HTR-8/SVneo (cell line): ENCODE measurements at places on chromosomes 12 and 14.

DNA sequence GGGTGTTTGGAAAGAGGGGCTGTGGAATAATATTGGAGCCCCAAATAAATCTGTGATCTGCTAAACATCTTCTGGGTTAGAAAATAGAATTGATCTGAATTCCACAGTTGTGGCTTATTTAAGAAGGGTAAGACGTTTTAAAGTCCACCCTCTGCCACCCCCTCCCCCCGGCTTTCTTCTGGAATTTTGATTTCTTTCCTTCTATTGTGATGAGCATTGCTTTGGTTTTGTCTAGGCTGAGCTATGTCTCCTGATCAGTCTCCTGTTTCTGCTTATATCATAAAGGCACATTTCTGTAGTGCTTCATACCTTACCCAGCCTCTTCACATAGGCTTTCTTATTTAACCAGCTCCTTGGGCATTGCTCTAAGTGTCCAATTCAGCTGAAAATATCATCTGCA is 77.3 kb upstream of the SLC38A2 start:
- DNase-seq, result no peak

DNA sequence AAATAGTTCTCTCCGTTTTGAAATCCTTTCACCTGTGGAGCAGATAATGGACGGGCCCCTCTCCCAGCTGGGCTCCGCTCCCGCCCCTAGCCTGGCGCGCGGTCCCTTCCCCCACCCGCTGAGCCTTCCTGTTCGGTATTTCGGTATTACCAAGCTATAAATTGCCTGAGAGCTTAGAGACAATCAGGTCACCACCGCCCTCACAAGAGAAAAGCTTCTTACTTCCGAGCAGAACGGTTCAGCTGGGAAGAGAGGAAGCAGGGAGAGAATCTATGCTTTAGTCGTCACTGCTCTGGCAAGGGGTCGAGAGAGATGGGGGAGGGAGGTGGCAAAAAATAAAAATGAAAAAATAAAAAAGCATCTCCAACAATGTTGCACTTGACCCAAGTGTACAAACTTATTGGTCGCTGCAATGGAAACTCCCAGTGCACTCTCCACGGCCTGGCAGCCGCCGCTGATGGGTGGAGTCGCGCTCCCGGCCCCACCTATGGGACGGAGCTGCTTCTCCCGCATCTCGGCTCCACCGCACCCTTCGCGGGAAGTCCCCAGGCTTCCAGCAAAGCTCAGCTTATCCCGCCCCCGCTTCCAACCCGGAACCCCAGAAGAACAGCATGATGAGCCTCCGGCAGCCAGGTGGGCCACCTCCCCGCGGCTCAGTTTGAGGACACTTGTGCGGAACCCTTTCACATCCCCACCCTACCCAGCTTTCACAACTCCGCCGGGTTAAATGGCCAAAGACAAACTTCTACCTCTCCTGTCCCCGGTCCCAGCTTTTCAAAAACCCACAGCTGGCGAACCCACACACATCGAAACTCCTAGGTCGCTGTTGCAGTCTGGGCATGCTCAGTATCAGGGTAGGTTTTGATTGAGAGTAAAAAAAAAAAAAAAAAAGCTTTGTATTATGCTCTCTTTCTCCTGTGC is 832 bp upstream of the SYT1 start:
- DNase-seq, result peak; percentile 41

GRCh38 chr12:80320121-80320678 is 123.8 kb upstream of the PTPRQ start:
- no peak for DNase-seq

DNA sequence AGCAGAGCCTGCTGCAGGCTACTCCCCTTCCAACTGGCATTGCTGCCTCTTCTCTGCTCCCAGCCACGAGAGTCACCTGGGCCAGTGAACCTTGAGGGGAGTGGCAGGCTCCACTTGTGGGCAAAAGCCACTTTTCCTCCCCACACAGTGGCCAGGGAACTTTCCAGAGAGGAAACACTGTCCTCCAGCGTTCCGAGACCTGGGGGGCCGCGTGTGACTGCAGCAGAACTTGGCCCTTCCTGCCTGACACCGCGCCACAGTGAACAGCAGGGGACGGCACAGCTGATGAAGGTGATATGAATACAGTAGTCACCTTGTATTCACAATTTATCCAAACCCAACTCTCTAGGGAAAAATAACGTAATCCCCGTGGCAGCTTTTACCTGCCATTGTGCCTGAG is 114.9 kb downstream of the PIWIL1 start:
- no peak for DNase-seq
